Neural progenitor cell (in vitro differentiated cells): ENCODE measurements at places on chromosomes 12 and 14.
A peak's percentile ranks its signal among the peaks of the same experiment; 100 is the strongest.

- H3K4me3 ChIP-seq: no peak overlapping the region
- H3K27ac ChIP-seq: no peak overlapping the region
- H3K36me3 ChIP-seq: no peaks in the 10 kb centered on the region
- H3K4me1 ChIP-seq: peaks cover 4% of the 10 kb centered on the region
- DNase-seq: no peak
- H3K27me3 ChIP-seq: no peaks in the 10 kb centered on the region
These were observed 390.2 kb upstream of the PRICKLE1 start for GRCh38 chr12:42979746-42980145.

GRCh38 chr12:93727195-93727811, 50.1 kb downstream of the CRADD start:
- DNase-seq: no peak
- no peaks in the 10 kb centered on the region for H3K27me3 ChIP-seq
- no peaks in the 10 kb centered on the region for H3K36me3 ChIP-seq
- H3K27ac ChIP-seq: no peak overlapping the region
- no peak overlapping the region for H3K4me3 ChIP-seq

DNA sequence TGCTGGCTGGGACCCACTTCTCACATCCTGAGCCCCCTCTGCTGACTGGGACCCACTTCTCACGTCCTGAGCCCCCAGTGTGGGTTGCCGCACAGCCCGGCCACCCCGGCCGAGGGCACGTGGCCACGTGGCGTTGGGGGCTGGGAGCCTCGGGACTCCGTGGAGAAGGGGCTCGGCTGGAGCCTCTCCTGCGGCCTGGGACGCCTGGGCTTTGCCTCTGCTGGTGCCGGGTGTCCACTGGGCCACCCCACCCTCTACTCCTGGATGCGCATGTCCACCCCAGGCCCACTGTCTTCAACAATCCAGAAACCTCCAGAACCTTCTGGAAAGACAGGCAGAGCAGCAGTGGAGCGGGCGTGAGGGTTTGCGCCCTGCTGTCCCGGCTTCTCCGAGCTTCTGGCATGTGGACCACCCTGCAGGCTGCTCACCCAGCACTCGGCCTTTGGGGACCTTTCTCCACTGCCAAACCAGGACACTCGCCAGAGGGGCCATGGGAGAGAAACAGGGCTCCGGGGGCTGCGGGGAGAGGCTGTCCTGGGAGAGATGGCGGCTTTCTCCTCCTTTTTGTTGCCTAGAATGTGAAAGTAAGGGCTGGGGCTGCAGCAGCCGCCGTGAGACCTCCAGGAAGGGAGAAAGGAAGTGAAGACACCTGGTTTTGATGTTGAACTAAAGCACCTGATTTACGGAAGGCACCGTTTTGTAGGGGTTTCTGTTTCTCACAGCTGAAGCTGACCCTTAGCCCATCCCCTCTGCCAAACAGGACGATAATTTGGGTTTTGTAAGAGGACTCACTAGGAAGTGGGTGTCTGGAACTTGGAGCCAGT, 30.0 kb downstream of the NOC4L start:
- H3K4me3 ChIP-seq: no peak overlapping the region
- no peak for DNase-seq
- no peaks in the 10 kb centered on the region for H3K36me3 ChIP-seq
- H3K4me1 ChIP-seq: no peaks in the 10 kb centered on the region

DNA sequence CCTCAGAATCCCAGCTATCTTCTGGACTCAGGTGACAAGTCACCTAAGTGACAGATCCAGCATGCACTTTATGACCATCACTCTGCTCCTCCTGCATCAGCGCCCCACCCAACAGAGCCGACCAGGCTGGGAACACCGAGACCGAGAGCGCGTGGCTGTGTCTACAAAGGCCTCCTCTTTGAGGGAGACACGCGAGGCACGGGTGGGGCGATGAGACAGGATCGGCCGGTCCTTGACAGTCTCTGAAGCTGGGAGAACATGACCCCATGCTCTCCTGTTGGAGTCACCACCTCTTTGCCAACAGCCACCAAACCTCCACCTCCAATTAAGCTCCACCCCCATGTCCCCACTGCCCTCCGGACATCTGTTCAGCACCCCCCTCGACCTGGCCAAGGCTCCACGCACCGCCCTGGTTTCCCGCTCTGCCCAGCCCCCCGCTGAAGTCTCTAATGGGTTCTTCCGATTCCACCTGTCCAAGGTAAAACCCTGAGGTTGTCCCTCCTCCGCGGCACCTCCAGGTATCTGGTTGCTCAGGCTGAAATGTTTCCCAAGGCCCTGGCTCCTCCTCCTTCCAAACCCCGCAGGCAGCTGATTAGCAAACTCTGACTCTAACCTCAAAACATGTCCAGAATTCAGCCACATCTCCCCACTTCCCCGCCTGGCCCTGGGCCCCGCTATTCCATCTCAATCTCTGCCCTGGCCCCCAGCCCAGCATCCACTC, 31.5 kb downstream of the HSP90AA1 start:
- DNase-seq: no peak
- H3K27ac ChIP-seq: no peak overlapping the region
- H3K27me3 ChIP-seq: no peaks in the 10 kb centered on the region
- H3K4me3 ChIP-seq: no peak overlapping the region
- no peaks in the 10 kb centered on the region for H3K36me3 ChIP-seq
- no peaks in the 10 kb centered on the region for H3K4me1 ChIP-seq

DNA sequence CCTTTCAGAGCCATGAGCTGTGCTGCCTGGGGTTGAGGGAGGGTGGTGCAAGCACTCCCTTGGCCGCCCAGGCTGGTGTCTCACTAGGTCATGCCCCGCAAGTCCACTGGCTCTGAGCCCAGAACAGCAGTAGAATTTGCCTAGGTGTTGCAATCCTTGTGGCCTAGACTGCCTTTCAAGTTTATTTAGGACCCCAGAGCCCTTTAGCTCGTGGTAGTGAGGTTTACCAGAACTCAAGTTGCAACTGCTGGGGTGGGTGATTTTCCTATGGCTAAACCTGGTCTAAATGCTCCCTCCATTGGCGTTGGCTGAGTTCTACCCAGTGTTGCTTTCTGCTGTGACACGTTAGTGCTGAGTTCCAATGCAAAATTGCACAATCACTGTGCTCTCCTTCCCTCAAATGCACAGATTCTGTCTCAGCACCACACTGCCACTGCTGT, 287.2 kb downstream of the BCAT1 start:
- no peaks in the 10 kb centered on the region for H3K27me3 ChIP-seq
- no peaks in the 10 kb centered on the region for H3K36me3 ChIP-seq
- no peak for DNase-seq
- H3K4me1 ChIP-seq: no peaks in the 10 kb centered on the region
- H3K4me3 ChIP-seq: no peak overlapping the region
- no peak overlapping the region for H3K27ac ChIP-seq

GRCh38 chr14:92314182-92314581, 8.8 kb upstream of the SLC24A4 start:
- no peak overlapping the region for H3K27ac ChIP-seq
- no peaks in the 10 kb centered on the region for H3K36me3 ChIP-seq
- H3K27me3 ChIP-seq: peaks cover 10% of the 10 kb centered on the region
- H3K4me1 ChIP-seq: no peaks in the 10 kb centered on the region
- no peak for DNase-seq
- no peak overlapping the region for H3K4me3 ChIP-seq

DNA sequence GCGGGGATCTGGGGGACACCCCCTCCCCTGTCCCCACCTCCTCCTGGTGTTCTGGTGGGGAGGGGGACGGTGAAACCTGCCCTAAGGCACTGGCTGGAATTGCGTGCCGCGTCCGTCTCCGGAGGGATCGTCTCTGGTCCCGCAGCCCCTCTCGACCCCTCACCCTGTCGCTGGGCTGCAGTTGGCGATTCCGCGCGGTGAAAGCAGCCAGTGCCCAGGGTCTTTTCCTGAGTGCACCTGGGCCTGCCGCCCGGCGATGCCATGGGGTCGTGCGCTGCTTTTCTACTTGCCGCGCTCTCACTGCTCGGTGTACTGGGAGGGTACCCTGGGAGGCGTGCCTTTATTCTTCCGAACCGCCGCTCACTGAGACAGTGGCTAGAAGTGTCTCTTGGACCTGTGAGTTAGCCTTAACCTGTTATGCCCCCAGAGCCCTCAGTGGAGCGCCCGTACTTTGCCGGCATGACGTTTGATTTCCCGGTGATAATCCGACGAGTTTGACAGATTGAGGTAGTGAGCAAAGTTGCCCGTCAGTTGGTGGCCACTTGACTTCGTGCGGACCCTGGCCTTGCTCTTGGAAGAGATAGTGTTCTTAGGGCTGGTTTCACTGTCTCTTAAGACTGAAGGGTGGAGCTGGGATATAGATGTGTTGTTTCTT, 788 bp downstream of the SFSWAP start:
- DNase-seq: peak; percentile 21
- H3K4me3 ChIP-seq: peak overlapping the region; percentile 88
- H3K27ac ChIP-seq: no peak overlapping the region
- peaks cover 15% of the 10 kb centered on the region for H3K4me1 ChIP-seq

GRCh38 chr14:63273129-63273528, 45.6 kb downstream of the GPHB5 start:
- H3K27ac ChIP-seq: no peak overlapping the region
- DNase-seq: no peak
- H3K4me3 ChIP-seq: no peak overlapping the region
- H3K36me3 ChIP-seq: no peaks in the 10 kb centered on the region

GRCh38 chr12:109775172-109775881, 57.9 kb downstream of the TRPV4 start:
- H3K4me1 ChIP-seq: peaks cover 1% of the 10 kb centered on the region
- no peak overlapping the region for H3K4me3 ChIP-seq
- no peaks in the 10 kb centered on the region for H3K27me3 ChIP-seq
- peak; percentile 82 for DNase-seq

GRCh38 chr12:108914121-108914531, 34.2 kb downstream of the DAO start:
- no peak for DNase-seq
- no peaks in the 10 kb centered on the region for H3K27me3 ChIP-seq
- peaks cover 9% of the 10 kb centered on the region for H3K4me1 ChIP-seq
- no peak overlapping the region for H3K27ac ChIP-seq

GRCh38 chr12:102484428-102484958, 4.1 kb upstream of the IGF1 start:
- no peak overlapping the region for H3K4me3 ChIP-seq
- H3K27ac ChIP-seq: no peak overlapping the region
- H3K27me3 ChIP-seq: no peaks in the 10 kb centered on the region
- H3K36me3 ChIP-seq: no peaks in the 10 kb centered on the region
